CD4-positive, alpha-beta T cell treated with Interleukin-17A for 4 hours (primary cell): ENCODE measurements at places on chromosomes 5 and 9.

GRCh38 chr9:18568973-18569372 lies 95.0 kb downstream of the ADAMTSL1 start:
- no peak for DNase-seq

GRCh38 chr5:151153300-151153699 lies 4.3 kb downstream of the ANXA6 start:
- no peak for DNase-seq

DNA sequence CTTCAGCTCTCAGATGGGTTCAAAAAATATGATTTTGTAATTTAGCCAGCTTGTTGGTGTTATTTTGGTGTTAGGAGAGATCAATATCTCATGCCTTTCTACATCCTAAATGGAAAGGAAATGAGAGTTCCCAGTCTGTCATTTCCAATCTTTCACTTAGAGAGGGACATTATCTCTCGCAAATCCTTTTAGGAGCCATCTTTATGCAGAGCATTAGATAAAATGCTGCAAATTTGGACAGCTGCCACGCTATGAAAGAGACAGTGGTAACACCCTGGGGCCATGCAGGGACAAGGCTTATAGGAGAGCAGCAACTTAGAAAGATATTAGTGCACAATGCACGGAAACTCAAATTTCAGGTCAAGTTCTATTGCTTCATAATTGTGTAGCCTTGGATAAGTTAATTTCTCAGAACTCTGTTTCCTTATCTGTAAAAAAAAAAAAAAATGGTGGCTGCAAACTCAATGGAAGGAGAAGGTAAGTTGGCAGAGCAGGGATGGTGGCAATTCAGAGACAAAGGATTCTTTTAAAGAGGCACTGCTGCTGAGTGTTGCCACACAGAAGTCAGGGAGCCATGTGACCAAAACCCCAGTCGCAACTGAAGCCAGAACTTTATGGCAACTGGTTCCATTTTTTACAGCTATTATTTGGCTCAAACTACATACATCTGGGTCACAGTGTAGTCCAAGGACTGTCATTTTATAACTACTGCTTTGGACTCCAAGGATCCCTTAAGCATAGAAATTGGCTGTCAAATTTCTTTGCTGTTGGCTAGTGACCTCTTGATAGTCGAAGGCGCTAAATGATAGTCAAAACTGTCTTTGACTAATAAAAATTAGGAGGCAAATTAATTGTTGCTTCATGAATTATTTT lies 210.2 kb downstream of the FRMD3 start:
- DNase-seq: no peak

DNA sequence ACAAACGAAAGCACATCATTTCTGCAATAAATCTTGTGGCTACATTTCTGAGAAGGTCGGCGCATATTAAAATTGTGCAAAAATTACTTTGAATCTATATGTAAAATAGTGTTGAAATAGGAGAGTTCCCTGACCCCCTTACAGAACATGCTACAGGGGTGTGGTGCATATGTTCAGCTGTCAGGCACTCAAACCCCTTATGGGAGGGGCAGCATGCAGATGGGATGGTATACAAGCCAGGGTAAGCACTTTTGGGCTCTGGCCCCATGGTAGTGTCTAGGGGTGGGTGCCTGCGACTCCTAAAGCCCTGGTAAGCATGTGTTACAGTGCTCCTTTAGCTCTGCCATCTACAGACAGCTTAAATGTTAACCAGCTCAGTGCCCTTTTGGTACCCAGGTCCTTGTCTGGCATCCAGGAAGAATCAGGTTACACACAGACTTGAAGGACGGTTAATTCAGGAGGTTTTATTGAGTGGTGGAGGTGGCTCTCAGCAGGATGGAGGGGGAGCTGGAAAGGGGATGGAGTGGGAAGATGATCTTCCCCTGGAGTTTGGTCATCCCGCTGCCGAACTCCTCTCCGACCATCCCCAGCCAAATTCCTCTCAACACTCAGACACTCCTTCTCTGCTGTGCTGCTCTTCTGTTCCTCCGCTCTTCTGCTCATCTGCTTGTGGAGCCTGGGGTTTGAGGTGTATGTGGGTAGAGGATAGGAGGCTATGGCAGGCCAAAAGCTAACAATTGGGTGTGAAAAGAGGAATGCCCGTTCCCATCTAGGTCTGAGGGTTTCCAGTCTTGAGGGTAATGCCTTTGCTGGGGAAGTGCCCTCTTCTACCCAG lies 84.6 kb upstream of the RASEF start:
- no peak for DNase-seq

DNA sequence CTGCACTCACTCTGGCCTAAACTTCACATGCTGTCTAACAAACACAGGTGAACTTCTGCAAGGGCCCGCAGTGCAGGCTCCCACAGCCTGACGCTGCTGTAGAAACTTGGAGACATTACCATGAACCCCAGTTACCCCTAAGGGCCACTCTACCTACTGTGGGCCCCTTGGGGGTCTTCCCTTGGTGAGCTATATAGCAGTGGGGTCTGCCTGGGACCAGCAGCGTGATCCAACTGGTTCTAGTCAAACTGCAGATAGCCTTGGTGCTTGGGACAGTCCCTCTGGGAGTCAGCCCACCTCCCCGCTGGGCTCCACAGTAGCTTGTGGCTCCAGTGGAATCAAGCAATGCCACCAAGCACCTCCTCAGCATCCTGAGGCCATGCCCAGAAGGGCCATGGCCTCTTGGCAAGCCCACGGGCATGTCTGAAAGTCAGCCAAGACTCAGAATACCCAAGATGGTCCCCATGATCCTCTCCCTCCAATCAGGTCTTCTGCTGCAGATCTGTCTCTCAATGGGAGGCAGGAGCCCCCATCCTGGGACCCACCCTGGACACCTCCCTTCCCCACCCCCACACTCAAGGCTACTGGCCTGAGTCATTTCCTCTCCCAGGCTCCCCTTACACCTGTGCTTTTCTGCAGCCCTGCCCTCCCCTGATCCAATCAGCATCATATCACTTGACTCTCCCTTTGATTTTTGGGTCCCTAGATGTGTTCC lies 230.0 kb upstream of the IRX1 start:
- DNase-seq: no peak

- DNase-seq: no peak
Observed at GRCh38 chr5:54317511-54318260, 7.3 kb upstream of the ARL15 start.

GRCh38 chr5:73835726-73836125 lies 209.7 kb downstream of the ARHGEF28 start:
- DNase-seq: no peak

DNA sequence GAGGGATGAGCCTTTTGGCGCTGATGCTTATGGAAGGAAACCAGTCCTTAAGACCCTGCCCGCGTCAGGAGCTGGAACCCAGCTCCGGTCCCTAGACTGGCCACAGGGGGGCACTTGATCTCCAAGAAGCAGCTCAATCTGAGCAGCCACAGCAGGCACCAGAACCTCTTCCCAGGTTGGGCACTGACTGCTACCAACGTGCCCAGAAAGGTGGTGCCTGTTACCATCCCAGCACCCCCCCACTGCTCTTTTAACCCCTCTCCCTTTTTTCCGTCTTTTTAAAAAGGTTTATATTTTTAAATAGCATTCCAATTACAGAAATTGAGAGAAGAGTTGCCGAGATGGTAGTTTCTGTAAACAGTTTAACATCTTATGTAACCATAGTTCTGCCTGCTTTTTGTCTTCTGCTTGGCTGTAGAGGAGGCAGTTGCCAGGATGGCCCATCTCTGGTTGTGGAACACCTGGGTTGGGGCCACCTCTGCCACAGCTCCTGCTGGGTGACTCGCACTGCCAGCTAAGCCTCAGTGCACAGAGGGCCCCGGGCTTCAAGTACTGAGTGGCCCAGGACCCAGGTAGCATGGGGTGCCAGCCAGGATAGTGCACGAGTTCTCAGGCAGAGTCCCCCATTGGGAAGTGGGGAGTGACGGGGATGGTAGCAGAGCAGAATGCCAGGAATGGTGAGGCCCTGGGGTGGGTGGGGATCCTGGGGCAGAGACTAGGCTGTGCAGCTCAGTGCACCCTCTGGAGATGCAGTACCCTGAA lies 62.8 kb downstream of the PFDN1 start:
- DNase-seq: peak; percentile 68

GRCh38 chr9:11709567-11709966 lies 983.6 kb upstream of the TYRP1 start:
- no peak for DNase-seq

DNA sequence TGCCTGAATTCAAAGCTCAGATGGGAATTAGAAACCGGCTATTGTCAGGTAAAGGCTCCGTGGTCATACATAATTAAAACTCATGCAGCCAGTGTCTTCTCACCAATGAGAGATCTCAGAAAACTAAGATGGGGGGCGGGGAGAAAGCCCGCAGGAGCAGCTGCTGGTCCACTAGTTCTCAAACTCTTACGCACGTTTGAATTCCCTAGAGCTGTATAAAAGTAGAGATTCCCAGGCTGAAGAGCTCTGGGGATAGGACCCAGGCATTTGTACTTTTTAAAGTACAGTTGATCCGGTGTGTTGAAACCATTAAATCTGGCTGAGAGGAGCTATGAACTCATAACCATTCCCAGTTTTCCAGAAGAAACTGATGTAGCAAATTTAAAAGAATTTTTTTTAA lies 68.5 kb downstream of the FRMD3 start:
- DNase-seq: no peak
